Heart left ventricle (tissue), 16 donors: ENCODE measurements at places on chromosomes 13 and 19. TPM values are rescaled to one million over a fixed set of nuclear protein-coding genes. Genes with fewer than 3 reads are reported as not detected.

Gene ZIK1
- total RNA-seq, result 2.7 TPM

Gene UNC13A
- 0.10 TPM for total RNA-seq

Gene FAM98C
- 15.3 TPM for total RNA-seq

Gene KCNN1
- total RNA-seq, result not detected

Gene GPR12
- 0.15 TPM for total RNA-seq

Gene SLC25A41
- total RNA-seq, result 0.44 TPM

Gene KLK4
- total RNA-seq, result not detected

Gene ELF1
- 30.2 TPM for total RNA-seq

Gene TMEM221
- total RNA-seq, result not detected

Gene ZNF563
- 3.8 TPM for total RNA-seq

Gene C1QTNF9B
- 0.54 TPM for total RNA-seq

Gene ATXN8OS
- total RNA-seq, result not detected

GRCh38 chr19:49200238-49200862 is 42.8 kb downstream of the TRPM4 start:
- no peaks in the 10 kb centered on the region for H3K4me1 ChIP-seq
- no peaks in the 10 kb centered on the region for H3K27me3 ChIP-seq
- H3K27ac ChIP-seq, result no peak overlapping the region
- H3K4me3 ChIP-seq, result no peak overlapping the region
- DNase-seq, result no peak

DNA sequence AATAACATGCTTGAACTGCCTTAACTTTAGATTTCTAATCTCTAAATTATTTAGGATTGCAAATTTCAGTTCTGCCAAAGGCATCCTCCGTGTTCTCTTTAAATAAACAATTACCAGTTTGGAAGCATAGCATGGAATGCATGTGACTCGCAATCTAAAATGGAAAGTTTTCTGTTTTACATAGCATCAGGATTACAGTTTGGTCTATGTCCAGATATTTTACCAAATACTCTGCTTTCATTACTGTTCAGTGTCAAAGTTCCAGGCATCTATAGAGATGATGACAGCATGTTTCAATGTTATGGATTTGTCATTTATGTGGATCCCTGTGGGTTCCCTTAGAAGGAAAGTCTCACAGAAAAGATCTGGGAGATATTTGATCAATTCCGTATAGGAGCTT is 16.8 kb downstream of the FLT1 start:
- peaks cover 21% of the 10 kb centered on the region for H3K4me1 ChIP-seq

DNA sequence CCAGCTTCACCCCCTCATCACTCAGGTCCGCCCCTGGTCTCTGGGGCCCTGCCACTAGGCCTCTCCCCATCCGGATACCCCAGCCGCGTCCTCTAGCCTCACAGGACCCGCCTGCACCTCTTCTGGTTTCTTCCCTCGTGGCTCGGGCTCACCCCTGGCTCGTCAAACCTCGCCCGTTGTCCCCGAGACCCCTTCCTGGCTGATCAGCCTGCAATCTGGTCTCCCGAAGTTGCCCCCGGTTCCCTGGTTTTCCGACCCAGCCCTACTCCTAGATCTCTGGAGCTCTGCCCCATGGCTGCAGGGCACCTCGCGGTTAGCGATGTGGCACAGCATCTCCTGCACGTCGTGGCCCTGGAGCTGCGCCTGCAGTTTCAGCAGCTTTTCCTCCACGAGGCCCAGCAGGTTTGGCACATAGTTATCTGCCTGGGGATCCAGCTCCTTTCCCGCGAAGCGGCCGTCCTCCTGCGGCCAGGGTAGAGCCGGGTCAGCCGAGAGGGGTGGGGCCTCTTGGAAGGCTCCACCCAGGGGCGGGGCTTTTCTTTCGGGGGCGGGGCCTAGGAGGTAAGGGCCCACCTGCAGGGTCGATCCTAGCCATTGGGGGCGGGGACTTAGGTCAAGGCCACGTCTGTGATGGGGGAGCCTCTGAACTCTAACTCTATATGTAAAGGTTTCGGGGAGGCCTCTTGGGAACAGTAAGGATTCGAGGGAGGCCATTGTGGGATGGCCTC is 2.4 kb upstream of the RGL3 start:
- DNase-seq, result peak; percentile 73
- H3K4me3 ChIP-seq, result peak overlapping the region; percentile 20
- peaks cover 4% of the 10 kb centered on the region for H3K27me3 ChIP-seq
- H3K36me3 ChIP-seq, result no peaks in the 10 kb centered on the region
- peaks cover 19% of the 10 kb centered on the region for H3K4me1 ChIP-seq

GRCh38 chr13:39684531-39685137 is 29.2 kb downstream of the COG6 start:
- H3K27me3 ChIP-seq, result no peaks in the 10 kb centered on the region
- peaks cover 60% of the 10 kb centered on the region for H3K36me3 ChIP-seq
- H3K27ac ChIP-seq, result no peak overlapping the region
- no peak for DNase-seq
- H3K4me1 ChIP-seq, result no peaks in the 10 kb centered on the region
- no peak overlapping the region for H3K4me3 ChIP-seq

GRCh38 chr13:94623316-94623715 is 21.7 kb downstream of the GPR180 start:
- H3K27ac ChIP-seq, result no peak overlapping the region
- H3K36me3 ChIP-seq, result peaks cover 74% of the 10 kb centered on the region
- DNase-seq, result no peak
- H3K27me3 ChIP-seq, result no peaks in the 10 kb centered on the region
- no peak overlapping the region for H3K4me3 ChIP-seq

GRCh38 chr13:74625541-74625940 is 491.3 kb upstream of the KLF12 start:
- no peaks in the 10 kb centered on the region for H3K27me3 ChIP-seq
- H3K4me1 ChIP-seq, result no peaks in the 10 kb centered on the region
- H3K4me3 ChIP-seq, result no peak overlapping the region
- DNase-seq, result no peak
- no peak overlapping the region for H3K27ac ChIP-seq

- H3K27ac ChIP-seq, result no peak overlapping the region
- no peak for DNase-seq
- H3K27me3 ChIP-seq, result peaks cover 23% of the 10 kb centered on the region
- no peak overlapping the region for H3K4me3 ChIP-seq
These were observed 4.4 kb upstream of the COMP start for GRCh38 chr19:18795540-18795939.

DNA sequence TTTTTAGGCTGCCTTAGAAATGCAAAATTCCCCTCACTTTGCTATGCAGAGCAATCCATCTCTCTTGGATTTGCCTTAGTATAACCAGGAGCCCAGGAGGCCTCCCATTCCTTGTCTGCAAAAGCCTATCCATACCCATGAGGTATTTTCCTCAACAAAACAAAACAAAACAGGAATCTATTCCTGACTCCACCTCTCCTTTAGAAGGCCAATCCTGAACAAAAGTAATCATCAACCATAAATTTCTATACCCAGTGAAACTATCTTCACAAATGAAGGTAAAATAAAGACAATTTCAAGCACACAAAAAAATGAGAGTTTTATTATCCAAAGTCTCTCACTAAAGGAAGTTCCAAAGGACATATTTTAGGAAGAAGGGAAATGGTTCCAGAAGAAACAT is 365.7 kb downstream of the KCNRG start:
- no peak overlapping the region for H3K4me3 ChIP-seq
- DNase-seq, result no peak
- no peak overlapping the region for H3K27ac ChIP-seq
- peaks cover 6% of the 10 kb centered on the region for H3K4me1 ChIP-seq

- no peak for DNase-seq
- no peak overlapping the region for H3K4me3 ChIP-seq
- H3K27ac ChIP-seq, result no peak overlapping the region
- no peaks in the 10 kb centered on the region for H3K27me3 ChIP-seq
These were observed 33.5 kb downstream of the DOCK9 start for GRCh38 chr13:98944336-98944735.

DNA sequence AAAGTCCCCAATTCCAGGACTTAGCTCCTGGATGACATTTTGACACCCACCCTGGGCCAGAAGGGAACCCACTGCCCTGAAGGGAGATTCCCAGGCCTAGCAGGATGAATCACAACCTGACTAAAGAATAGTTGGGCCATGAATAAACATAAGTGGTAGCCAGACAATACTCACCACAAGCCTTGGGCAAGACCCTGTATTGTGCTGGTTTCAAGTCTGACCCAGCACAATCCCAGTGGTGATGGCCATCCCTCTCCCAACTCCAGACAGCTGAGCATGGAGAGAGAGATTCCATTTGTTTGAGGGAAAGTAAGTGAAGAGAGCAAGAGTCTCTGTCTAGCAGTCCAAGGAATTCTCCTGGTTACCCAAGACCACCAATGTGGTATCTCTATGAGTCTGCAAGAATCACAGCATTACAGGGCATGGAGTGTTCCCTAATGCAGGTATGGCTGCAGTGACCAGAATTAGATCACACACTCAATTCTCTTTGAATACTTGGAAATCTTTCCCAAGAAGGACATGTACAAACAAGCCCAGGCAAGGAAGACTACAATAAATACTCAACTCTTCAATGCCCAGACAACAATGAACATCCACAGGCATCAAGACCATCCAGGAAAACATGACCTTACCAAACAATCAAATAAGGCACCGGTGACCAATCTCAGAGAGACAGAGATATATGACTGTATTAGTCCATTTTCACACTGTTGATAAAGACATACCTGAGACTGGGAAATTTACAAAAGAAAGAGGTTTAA is 158.0 kb downstream of the VWA8 start:
- H3K36me3 ChIP-seq, result peaks cover 22% of the 10 kb centered on the region
- no peak overlapping the region for H3K4me3 ChIP-seq
- no peaks in the 10 kb centered on the region for H3K4me1 ChIP-seq
- DNase-seq, result no peak
- H3K27me3 ChIP-seq, result no peaks in the 10 kb centered on the region

- H3K4me1 ChIP-seq, result peaks cover 2% of the 10 kb centered on the region
- no peak for DNase-seq
- H3K27ac ChIP-seq, result no peak overlapping the region
- no peaks in the 10 kb centered on the region for H3K27me3 ChIP-seq
- no peaks in the 10 kb centered on the region for H3K36me3 ChIP-seq
- no peak overlapping the region for H3K4me3 ChIP-seq
These were observed 351.2 kb downstream of the DNAJC15 start for GRCh38 chr13:43374621-43375020.

DNA sequence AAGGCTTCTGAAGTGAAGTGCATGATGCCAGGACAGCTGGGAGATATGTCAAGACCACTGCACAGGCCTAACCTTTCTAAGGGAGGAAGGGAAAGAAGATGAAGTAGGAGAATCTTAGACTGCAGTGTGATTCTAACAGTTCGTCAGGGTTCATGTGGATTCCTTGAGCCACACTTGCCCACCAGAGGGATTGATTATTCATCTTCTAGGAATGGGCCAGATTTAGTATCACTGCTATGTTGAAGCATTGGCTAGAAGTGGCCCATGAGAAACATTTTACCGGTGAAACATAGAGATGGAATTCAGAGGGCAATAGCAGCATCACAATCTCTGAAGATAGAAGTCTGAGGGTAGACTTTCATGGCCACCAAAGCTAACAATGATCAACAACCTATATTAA is 550.8 kb upstream of the SLITRK1 start:
- no peak overlapping the region for H3K27ac ChIP-seq
- H3K27me3 ChIP-seq, result no peaks in the 10 kb centered on the region
- H3K4me3 ChIP-seq, result no peak overlapping the region
- H3K4me1 ChIP-seq, result no peaks in the 10 kb centered on the region

DNA sequence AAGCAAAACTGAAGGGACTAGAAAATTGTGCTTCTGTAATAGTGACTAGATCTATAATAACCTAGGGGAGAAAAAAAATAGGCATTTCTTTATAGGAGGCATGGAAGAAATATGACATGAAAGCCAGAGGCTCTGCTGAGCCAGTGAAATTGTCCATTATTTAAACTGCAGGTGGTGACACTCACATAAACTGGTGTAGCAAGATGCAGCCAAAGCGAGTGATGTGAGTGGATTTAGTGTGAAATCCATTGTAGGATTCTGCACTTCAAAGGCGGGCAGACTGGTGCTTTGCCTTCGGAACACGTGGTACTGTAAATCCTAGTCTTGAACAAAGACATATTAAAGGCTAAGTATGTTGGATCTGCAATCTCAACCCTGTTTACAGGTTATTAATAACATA is 361.9 kb downstream of the TBC1D4 start:
- no peak for DNase-seq
- H3K4me3 ChIP-seq, result no peak overlapping the region
- no peak overlapping the region for H3K27ac ChIP-seq
- no peaks in the 10 kb centered on the region for H3K4me1 ChIP-seq

DNA sequence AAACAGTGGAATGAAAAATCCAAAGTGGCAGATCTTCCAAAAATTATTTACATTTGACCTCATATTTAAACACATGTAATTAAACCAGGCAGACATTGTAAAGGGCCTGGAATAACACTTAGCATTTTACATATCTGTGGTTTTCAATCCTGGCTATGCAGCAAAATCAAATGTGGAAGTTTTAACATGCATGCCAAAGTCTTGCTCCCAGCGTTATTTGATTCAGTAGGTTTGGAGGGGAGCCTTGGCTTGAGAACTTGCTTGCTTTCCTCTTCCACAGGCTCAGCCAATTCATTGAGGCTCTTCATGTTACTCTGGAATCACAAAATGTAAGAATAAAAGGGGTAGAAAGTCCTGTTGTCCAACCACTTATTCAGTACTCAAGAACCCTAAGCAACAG is 42.5 kb upstream of the INTS6 start:
- no peaks in the 10 kb centered on the region for H3K36me3 ChIP-seq
- H3K27me3 ChIP-seq, result no peaks in the 10 kb centered on the region
- H3K27ac ChIP-seq, result no peak overlapping the region
- no peaks in the 10 kb centered on the region for H3K4me1 ChIP-seq

DNA sequence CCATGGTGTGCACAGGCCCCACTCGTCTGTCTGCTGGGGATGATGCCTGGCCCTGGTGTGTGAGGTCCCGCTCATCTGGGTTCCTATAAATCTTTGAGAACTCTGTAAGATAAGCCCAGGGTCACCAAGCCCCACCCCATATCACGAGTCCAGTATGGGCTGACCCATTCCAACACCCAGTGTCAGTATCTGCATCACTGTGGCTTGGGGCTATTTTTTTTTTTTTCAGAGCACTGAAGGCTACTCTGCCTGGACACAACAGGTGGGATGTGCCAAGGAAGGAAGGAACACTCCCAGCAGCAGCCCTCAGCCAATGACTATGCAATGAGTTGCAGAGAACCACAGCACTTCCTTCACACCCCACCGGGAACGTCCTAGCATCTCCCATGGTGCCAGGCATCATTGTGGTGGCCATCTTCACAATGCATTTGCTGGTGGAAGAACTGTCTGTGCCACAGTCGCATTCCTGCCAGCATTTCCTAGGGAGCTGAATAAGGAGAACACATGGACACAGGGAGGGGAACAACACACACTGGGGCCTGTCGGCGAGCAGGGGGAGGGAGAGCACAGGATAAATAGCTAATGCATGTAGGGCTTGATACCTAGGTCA is 83.1 kb upstream of the TSHZ3 start:
- H3K4me3 ChIP-seq, result no peak overlapping the region
- no peak for DNase-seq
- H3K36me3 ChIP-seq, result no peaks in the 10 kb centered on the region
- peaks cover 3% of the 10 kb centered on the region for H3K27me3 ChIP-seq
- H3K4me1 ChIP-seq, result no peaks in the 10 kb centered on the region
- no peak overlapping the region for H3K27ac ChIP-seq
